GM18507 (cell line): ENCODE measurements at places on chromosomes 11 and 22.

DNA sequence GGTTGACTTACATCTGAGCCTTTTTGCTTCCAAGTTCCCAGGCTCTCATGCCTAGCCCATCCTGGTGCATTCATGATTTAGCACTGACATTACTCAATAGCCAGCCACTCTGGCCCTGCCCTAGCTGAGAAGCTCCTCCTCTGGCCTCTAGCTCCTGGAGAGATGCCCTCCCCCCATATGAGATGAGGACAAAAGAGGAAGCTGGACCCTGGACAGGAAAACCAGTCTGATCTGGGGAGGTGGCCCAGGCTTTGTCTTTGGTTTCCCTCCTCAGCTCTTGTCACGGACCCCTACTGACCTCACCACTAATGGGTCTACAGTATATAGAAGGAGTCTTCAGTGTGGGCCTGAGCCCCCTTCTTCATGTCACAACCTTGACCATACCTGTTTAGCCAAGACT lies 3.0 kb downstream of the RHOG start:
- DNase-seq = no peak

DNA sequence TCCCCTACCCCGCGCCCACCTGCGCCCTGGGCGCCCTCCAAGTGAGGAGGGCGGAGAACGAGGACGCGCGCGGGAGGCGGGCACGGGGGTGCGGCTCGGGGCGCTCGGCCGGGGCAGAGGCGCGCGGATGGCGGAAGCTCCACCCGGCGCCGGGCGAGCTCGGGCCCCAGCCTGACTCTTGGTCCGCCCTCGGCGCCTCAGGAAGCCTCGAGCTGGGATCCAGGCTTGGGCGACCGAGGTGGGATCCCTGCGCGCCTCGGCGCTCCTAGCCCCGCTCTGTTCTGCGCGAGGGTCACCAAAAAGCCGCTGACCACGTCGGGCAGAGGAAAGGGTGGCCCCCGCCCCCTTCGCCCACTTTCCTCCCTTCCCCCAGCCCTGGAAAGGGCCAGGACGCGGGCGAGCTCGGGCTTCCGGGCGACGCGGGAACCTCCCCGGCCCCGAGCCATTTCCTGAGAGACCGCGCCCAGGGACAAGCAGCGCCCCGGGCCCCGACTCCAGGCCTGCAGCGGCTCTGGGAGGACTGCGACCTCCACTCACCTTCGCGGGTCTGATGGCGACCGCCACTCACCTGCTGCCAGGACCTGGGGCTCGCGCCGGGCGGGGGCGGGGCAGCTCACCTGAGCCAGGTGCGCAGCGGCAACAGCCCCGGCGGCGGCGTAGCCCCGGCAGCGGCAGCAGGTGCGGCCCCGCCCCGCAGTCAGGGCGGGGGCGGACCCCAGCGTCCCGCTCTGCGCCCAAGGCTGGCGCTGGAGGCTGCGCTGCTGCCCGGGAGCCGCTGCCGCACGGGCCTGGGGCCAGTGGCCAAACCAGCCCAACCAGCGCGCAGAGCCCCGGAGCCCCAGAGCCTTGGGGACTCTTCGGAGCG lies 2.2 kb upstream of the SIGIRR start:
- DNase-seq = no peak

GRCh38 chr11:107821199-107821927 lies 37.2 kb downstream of the SLC35F2 start:
- no peak for DNase-seq

DNA sequence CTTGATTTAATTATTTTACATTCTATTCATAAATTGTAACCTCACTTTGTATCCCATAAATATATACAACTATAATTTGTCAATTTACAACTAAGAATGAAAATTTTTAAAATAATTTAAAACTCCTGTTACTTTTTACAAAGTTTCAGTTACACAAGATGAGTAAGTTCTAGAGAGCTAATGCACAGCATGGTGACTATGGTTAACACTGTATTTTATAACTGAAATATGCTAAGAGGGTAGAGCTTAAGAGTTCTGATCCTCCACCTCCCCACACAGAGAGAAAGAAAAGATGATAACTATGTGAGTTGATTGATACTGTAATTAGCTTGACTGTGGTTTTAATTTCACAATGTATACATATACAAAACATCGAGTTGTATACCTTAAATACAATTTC lies 412.5 kb upstream of the DDI1 start:
- DNase-seq = no peak

DNA sequence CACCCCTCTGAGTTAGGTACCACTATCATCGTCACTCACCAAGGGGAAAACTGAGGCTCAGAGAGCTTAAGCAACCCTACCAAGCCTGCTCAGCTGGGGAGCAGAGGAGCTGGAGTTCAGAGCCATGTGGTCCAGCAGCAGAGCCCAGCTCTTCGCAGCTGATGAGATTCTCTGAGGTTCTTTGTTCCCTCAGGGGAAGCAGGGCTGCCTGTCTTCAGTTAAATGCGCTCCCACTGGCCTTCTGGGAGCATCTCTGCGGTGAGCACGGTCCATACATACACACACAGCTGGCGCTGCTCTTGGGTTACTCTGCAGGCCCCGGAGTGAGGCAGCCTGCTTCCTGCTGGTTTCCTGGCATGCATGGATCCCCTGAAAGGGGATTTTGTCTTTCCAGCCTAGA lies 5.2 kb upstream of the PTGDR2 start:
- no peak for DNase-seq

DNA sequence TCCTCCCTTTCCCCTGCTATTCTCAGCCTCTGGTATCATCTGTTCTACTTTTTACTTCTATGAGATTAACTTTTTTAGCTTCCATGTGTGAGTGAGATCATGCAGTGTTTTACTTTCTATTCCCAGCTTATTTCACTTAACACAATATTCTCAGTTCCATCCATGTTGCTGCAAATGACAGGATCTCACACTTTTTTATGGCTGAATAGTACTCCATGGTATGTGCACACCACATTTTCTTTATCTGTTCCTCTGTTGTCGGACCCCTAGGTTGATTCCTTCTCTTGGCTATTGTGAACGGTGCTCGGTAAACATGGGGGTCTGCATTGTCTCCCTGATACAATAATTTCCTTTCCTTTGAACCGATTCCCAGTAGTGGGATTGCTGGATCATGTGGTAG lies 81.0 kb upstream of the RAB1B start:
- no peak for DNase-seq
